ENCODE measurements at places on chromosomes 7 and 10.

DNA sequence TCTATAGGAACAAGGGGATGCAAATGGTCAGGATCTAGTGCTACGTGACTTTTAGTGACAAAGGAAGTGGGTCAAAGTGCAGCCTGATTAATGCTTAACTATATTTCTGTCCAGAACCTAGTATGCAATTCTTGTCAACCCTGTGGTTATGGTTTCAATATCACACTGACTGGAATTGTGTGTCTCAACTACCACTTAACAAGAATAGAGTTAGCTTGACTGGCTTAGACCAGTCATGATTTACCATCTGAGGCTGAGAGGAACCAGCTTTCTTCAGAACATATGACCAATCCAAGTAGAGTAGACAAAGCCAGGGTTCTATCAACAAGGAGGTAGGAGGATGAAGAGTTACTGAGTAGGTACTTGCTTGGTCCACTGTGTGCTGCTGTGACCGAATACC is 54.4 kb downstream of the MYPN start:
- no peak for DNase-seq

DNA sequence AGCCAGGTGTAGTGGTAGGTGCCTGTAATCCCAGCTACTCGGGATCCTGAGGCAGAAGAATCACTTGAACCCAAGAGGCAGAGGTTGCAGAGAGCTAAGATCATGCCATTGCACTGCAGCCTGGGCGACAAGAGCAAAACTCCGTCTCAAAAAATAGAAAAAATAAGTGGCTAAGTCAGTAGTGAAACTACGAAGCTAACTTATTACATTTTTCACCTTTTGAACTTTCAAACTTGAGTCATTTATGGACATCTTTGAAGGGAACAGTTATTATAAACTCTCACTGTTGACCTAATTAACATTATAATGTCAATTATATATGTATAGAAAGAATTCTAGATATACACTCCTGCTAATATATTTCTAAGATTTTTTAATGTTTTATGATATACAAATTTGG is 541.5 kb upstream of the C7orf33 start:
- DNase-seq, result no peak

DNA sequence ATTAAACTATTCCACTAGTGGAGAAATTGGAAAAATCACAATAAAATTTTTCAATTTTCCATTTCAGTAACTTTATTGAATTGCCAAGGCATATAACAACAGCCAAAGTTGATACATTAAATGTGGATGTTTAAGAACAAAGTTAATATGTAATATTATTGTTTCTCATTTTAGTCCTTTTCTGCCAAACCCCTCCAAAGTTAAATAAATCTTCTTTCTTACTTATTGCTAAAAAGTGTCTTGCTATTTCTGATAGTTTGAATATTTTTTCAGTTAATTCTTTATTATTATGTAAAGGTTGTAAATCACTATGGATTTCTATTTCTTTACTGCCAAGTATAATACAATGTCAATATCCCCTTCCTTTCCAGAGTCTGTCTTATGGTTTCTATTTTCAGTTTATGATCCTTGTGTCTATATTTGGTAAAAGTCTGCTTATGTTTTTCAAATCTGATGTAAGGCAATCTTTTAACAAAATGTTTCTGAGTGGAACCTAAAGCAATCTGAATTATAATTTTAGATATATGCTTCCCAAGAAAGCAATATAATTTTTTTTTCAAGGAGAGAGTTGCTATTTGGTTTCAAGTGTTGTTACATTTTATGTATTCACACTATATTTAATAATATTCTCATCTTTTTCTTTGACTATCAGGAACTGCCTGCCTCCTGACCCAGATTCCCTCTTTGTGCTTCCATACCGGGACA is 80.3 kb upstream of the RHOBTB1 start:
- DNase-seq, result no peak

DNA sequence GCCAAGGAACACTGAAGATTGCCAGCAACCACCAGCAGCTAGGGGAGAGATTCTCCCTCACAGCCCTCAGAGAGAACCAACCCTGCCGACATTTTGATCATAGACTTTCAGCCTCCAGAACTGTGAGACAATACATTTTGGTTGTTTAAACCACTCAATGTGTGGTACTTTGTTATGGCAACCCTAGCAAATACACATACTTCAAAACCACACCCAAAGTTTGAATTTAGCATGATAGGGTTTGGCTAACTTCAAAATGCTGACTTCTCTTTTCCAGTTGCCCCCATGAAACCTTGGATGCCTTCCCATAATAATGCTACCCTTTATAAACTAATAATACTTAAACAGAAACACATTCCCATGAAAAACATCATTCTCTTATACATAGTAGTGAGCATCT is 149.8 kb downstream of the DGKI start:
- DNase-seq, result no peak

DNA sequence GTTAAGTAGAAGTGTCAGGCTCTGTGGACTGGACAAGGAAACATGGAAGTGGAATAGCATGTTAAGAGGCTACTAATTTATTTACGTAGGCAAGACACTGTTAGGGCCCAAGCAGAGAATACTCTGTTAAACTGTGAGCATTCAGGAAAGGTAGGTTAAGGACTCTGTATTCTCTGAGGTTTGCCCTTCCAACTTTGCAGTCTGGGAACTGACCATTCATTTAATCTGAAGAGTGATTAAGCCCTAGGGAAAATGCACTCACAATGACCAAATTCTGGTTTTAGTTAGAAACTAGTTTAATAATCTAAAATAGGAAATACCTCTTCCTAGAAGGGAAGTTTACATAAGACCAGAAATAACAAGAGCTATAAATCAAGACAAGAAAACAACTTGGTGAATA is 266.6 kb downstream of the SUGCT start:
- no peak for DNase-seq

DNA sequence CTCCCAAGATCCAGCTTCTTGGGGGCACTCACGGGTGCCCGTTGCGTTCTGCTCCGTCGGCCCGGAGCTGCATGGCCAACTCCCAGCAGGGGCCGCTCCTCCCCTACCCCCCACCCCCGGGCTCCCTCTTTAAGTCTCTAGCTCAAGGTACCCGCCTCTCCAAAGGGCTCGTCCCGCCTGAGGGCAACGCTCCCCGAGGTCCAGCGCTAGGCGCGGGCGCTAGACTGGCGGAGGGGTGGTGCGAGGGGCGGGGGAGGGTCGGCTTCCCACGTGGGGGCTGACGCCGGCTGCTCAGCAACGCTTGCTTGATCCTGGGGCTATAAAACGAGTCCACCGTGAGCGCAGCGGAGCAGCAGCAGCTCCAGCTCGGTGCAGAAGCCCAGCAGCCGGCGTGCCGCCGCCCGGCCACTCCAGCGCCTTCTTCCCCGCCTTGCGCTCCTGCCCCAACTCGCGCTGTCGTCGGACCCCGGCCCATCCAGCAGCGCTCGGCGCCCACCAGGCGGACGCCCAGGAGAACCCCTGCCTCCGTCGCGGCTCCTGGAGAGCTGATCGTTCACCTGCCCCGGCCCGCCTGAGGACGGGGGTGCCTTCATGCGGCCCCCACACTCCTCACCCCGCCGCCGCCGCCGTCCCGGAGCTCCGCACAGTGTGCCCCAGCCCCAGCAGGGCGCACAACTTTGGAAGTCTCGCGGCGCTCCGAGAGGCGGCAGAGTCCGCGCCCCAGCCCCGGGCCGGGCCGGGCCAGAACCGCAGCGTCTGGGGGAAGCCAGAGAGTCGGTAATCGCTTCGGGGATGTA is at the start of gene ADRA2A:
TSS of gene ADRA2A (plus strand) at position 348 of the 797 bp plus-strand sequence. CDS start 968 bp downstream, outside the sequence.
- DNase-seq, result peak; percentile 68

GRCh38 chr10:117462816-117463544 is 79.6 kb upstream of the EMX2 start:
- DNase-seq, result no peak

DNA sequence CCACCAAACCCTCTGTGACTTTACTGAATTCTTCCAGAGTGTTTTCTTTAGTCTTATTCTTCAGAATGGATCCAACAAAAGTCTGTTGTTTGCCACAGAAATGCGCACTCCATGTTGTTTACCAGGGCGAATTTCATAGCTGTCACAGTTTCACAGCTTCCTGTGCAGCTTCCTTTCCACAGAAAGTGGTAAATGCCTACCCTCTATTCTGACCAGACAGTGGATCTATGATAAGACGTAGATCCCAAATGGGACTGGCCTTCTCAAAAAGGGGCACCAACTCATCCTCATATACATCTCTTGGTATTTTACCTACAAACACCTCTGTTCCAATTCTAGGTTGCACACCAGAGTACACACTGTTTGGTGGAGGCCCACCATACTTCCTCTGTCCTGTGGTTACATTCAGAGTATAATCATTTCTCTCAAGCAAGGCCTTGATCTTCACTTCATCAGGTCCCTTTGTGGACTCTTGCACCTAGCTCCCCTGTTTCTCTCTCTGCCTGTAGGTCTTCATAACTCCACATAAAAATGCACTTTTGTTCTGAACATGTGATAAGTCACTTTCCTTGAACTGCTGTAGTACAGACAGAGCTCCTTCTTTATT is 91.7 kb downstream of the MLLT10 start:
- no peak for DNase-seq

- peak; percentile 73 for DNase-seq
These were observed 951.6 kb downstream of the ANKRD7 start for GRCh38 chr7:119175911-119176627.

DNA sequence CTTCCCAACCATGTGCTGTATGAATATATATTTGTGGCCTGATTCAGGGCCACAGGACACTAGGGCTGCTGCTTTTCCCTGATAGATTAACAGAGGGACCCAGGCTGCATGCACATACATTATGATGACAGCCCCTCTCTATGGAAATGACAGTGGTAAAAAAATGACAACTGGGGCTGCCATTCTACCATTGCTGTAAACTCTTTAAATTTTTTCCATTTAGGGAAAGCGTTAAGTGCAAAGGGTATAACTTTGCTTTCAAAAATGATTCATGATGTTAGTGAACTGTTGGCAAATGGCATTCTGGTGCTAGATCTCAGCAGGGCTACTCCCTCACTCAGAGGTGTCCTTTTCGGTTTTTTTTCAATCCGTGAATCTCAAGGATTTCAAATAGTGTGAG is 4.2 kb downstream of the CTBP2 start:
- DNase-seq, result no peak

DNA sequence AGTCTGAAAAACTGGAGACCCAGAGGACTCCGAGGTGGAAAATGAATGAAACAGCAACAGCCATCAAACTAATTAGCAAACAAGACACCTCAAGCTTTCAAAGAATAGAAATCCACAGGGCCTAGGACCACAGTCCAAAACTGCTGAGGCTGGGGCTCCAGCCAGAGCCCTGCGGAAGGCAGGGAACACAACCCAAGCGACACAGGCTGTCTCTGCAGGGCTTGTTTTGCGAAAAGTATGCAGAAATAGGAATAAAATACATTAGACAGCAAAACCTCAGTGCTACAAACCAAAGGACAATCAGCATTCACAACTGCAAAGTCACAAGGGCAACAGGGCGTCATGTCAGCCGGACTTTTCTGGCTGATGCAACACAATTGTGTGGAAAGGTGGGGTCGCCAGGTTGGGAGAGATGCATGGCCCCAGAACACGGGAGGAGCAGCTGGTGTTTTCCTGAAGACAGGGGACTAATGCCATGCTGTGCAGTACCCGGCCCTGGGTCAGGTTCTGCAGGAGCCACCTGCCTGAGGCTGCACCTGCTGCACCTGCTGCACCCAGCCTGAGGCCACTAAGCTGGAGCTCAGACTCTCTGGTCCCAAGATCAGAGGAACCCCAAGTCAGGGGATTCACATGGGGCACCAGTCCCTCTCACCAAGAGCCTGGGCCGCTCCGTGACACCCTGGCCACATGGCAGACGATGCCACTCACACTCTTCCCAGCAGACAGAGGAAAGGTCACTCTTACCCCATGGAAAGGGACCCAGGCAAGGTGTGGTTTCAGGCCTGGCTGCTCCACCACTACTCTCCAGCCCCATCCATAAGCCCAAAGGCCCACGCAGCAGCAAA is 74.2 kb downstream of the MAD1L1 start:
- no peak for DNase-seq

All from left kidney (tissue), 8 donors.